ENCODE measurements at places on chromosomes 2 and 18. TPM values are rescaled to one million over a fixed set of nuclear protein-coding genes. Genes with fewer than 3 reads are reported as not detected.

DNA sequence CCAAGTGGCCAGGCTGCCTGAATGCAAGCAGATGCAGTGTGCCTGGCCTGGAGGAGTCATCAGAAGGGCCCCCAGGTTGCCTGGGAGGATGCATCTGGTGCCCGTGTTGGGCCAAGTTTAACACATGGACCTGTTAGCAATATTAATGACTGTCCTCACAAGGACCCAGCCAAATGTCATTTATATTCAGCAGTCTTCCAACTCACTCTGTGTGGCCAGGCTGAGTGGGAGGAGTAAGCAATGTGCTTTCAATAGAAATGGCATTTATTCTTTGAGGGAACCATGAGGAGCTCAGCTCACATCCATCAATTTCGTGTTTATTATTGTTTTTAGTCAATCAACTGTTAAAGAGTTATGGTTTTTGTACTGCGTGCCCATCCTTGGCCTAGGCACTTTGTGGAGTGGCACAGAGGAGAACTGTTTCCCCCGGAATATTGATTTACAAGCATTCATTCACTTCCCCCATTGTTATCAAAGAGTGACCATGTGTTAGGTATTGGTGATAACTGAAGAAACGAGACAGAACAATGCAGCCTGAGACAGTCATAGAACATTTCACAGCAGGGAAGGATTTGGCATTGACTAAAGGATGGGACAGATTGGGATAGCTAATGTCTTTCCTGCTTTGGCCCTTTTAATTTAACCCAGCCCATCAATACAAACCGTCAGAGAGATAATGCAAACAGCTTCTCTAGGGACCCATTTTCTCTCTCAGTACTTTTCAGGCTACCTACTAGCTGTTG lies 725.2 kb downstream of the TSN start:
- no peak for ATAC-seq

The MYO5B gene
- 18.3 TPM for total RNA-seq

The ARHGAP15 gene
- 3.4 TPM for total RNA-seq

The FSHR gene
- total RNA-seq, result not detected

The TRIP12 gene
- 199 TPM for total RNA-seq

DNA sequence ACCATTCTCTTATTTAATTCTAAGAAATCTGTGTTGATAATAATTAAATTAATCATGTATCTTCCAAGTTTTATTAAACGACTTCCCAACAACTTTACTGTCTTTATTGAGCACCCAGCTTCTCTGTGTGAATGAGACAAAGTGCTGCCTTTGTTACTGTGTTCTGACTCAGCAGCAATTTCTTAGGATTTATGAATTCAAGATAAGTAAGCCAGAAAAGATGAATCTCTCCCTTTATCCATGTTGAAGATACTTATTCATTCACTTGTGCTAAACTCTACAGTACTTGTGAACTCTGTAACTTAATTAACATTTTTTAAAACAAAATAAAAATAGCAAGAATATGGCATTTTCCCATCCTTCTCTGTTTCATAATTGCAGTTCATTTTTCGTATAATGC lies 1403.3 kb upstream of the DDX18 start:
- ATAC-seq, result no peak

GRCh38 chr2:230706053-230706521 lies 6.6 kb upstream of the CAB39 start:
- no peak for ATAC-seq

The BOLL gene
- 0.19 TPM for total RNA-seq

DNA sequence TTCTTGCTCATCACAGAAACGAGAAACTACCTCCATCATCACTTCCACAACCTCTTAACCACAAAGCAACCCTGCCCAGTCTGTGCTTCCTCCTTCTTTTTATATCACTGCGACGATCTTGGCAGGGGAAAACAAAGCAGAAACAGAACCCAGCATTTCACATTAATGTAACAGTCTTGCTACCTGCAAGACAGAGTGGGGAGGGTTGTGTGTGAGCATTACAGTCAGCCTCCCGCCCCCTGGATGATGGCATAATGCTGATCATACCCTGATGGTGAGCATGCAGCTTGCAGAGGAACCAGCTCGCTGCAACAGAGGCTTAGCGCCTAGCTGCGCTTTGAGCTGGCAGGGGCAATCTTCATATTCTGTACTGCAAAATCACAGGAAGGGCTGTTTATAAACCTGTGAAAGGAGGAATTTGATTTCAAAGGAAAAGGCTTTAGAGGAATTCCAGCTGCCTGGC lies 376.1 kb downstream of the IRS1 start:
- no peak for ATAC-seq

The SERPINB12 gene
- not detected for total RNA-seq

The ANKRD36C gene
- total RNA-seq, result 28.1 TPM

The ASB18 gene
- not detected for total RNA-seq

- no peak for ATAC-seq
Measured at GRCh38 chr18:4040391-4041092, 414.6 kb downstream of the DLGAP1 start.

GRCh38 chr2:210873631-210874030 lies 317.2 kb downstream of the CPS1 start:
- ATAC-seq, result no peak

The GRP gene
- 4.8 TPM for total RNA-seq

The COL4A3 gene
- 8.9 TPM for total RNA-seq

DNA sequence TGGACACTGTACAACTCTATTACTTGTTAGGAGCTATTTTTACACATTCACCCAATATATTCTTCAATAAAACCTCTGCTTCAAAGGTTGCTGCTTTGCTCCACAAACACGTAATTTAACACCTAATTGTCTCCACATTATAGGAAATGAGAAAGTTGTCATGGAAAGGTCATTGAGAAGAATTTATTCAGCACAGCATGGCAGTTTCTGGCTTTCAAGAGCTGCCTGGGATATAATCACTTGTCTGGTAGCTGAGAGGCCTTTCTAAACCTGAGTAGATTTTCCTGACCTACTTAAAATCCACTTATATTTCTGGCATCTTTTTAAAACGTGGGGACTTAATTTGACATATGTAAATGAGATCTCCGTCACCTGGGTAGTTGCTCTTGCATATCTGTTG lies 216.1 kb downstream of the ZNF804A start:
- no peak for ATAC-seq

- no peak for ATAC-seq
Measured at GRCh38 chr2:158181171-158181570, 79.5 kb downstream of the UPP2 start.

- no peak for ATAC-seq
Measured at GRCh38 chr2:143801561-143801960, 672.3 kb downstream of the ARHGAP15 start.

DNA sequence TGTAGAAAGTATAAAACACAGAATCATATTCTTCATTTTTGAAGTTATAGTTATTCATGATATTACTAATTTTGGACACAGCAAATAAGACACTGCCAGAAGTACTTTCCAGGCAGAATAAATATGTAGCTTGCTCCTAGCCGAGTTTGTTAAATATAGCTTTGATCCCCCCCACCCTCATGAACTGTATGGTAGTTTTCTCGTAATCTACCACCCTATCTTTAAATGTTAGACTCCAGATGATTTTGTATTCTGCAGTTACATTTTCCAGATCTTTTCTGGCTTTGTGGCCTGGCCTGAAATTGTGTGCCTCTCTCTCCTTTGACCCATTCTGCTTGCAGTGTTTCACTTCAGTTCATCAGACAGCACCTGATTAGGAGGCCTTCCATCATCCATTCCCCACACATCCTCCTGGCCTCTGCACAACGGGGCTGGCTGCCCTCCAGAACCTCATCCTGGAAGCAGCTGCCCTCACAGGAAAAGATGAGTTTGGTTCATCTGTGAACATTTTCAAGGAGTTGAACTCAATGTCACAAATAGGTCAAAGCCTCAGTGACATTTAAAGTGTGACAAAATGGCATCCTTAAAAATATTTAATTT lies 4.7 kb upstream of the KCNJ3 start:
- ATAC-seq, result no peak

- no peak for ATAC-seq
Measured at GRCh38 chr2:64262071-64262470, 117.9 kb upstream of the PELI1 start.

The LYPD6 gene
- total RNA-seq, result 3.9 TPM

The GAL3ST2 gene
- total RNA-seq, result not detected

DNA sequence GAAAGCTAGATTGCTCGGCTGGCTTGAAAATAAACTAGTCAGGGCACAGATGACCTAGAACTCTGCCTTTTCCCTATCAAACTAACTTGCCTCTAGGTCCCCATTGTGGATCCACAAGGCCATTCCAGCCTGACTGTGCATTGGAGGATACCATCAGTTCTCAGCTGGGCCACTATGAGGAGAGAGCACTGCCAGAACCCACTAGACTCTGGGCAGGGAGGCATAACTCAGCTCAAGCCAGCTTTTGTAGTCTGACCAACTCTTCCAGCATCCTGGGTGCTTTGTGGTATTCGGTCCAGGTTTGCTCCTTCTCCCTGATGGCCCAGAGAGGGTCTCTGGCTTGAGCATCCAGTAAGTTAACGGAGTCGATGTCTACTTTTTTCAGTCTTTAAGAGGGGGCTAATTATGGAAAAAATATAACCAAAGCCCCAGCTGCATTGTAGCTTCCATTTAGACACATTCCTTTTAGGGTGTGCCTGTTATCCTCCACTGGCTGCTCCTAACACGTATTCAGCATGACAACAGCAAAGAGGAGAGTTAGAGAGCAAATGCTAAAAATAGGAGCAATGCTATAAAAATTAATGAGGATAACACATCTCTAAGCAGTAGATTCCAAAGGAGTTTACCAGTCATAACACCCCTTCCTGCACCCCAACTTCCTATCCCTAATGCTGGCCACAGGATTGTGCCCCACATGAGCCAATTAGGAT lies 15.2 kb downstream of the GKN2 start:
- ATAC-seq, result no peak

GRCh38 chr2:168183308-168183997 lies 63.9 kb downstream of the STK39 start:
- ATAC-seq, result no peak

The SLC23A3 gene
- 0.23 TPM for total RNA-seq

- no peak for ATAC-seq
Measured at GRCh38 chr2:109386004-109386695, 227.6 kb downstream of the SEPTIN10 start.

DNA sequence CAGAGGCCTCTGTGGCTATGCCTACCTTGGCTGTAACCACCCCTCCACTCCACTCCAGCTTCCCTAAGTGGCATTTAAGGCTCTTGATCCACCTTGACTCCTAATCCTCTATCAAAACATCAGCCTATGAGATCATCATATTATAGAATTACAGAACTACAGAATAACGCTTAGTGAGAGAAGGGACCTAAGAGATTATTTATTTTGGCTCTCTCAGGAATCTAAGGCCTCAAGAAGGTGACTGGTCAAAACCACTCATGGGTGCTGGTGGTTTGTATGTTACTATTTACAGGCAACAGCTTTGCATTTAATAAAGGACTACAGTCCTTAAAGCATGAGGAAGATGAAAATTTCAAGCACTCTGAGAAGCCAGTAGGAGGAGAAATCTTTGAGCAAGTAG lies 118.8 kb downstream of the FSHR start:
- no peak for ATAC-seq

The ABCG5 gene
- total RNA-seq, result not detected

DNA sequence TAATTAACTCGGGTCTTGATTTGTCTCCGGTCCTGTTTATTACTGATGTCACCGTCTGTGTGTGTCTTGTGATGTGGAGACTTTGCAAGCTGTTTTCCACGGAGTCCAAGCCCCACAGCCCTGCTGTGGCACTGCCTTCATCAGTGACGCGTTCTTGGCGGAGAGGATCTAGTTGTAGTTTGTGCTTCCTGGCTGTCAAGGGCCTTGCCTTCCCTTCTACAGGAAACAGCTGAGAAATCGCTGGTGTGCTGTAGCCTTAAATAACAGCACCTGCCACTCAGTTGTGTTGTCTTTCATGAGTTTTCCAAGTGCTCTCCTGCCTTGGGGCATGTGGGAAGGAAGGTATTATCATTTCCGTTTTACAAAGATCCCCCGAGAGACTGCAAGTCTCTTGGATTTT lies 26.3 kb downstream of the CTIF start:
- ATAC-seq, result no peak

GRCh38 chr2:106032676-106033075 lies 161.4 kb downstream of the UXS1 start:
- no peak for ATAC-seq

- ATAC-seq, result no peak
Measured at GRCh38 chr18:35968278-35968880, 4.1 kb upstream of the RMP24 start.

DNA sequence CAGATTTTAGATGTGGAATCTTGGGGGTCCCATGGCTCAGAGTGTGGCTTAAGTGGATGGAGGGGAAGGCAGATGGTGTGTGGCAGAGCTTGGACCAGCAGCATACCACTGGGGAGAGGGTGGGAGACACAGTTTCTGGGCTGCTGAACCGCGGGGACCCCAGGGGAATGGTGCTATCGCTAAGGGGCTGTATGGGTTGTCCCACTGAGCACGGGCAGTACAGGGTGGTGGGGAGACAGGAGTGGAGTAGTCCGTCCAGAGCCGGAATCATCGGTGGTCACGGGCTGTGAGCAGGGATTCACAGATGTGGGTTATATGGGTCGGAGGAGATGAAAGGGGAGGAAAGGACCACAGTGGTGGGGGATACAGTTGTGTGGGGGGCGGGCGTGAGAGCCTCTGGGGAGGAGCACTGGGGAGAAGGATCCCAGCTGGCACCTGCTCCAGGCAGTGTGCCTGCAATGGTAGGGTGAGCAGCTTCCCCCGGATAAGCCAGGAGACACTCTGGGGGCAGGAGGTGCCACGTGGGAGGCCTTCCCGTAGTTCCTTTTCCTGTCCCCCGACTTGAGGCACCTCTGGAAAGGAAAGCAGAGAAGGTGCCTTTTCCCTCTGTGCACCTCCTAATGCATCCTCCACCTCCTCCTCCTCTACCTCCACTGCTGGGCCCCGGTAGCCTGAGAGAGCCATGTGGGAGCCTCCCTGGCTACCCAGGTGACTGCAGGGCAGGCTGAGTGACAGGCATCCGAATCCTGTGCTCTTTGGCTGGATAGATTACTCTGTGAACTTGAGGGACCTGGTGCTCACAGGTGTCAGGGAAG lies 24.9 kb downstream of the IGFBP5 start:
- no peak for ATAC-seq

The UGT1A5 gene
- total RNA-seq, result not detected

The CELF4 gene
- total RNA-seq, result 0.32 TPM

GRCh38 chr2:160308915-160309314 lies 108.8 kb upstream of the ITGB6 start:
- ATAC-seq, result no peak

DNA sequence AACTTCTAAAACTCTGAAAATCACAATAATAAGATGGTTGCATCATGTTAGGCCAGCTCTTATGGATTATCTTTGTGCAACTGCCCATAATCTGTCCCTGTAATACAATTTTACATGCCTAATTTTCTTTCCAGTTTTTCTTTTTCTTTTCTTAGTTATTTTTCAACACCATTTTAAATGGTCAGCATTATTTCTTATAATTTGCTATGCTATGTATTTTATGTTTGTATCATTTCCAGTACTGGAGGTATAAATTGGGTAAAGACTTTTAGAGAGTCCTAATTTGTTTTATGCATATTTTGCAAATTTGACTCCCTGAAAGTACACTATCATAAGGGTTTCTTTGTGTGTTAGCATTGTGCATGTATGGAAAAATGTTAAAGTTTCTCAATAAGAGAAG lies 333.0 kb downstream of the CCDC178 start:
- ATAC-seq, result no peak

All from gastroesophageal sphincter (tissue), 4 donors.